Type B pancreatic cell (in vitro differentiated cells): ENCODE measurements at places on chromosomes 2 and 18.

GRCh38 chr2:207503234-207503633 is 26.5 kb upstream of the CREB1 start:
- no peak for DNase-seq

- no peak for DNase-seq
These were observed 131.0 kb downstream of the TCF4 start for GRCh38 chr18:55457028-55457427.

GRCh38 chr18:34033968-34034367 is 190.7 kb downstream of the NOL4 start:
- DNase-seq, result no peak

- no peak for DNase-seq
These were observed 46.4 kb downstream of the AAK1 start for GRCh38 chr2:69597105-69597504.

DNA sequence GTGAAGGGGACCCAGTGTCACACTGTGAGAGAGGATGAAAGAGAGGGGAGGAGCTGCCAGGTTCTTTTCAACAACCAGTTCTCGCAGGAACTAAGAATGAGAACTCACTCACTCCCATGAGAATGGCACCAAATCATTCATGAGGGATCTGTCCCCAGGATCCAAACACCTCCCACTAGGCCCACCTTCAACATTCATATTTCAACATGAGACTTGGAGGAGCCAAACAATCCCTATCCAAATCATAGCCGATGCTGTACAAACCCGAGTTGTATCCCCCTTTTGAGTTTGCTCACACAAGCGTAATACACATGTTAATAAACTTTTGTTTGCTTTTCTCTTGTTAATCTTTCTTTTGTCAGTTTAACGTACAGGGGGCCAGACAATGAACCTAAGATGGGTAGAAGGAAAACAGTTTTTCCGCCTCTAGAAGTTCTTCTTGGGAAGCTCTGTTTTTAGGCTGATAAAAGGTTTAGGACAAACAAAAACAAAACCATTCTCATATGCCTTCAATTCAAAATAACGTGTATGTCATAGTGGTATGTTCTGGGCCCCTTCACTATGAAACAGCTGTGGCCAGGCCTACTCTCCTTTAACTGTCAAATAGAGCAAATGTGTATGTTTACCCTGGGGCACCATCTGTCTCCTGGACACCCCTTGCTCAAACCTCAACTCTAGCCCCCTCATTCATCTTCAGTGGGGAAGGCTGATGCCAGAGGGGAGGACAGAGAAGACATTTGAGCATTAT is 9.1 kb upstream of the TMEM37 start:
- DNase-seq, result no peak

DNA sequence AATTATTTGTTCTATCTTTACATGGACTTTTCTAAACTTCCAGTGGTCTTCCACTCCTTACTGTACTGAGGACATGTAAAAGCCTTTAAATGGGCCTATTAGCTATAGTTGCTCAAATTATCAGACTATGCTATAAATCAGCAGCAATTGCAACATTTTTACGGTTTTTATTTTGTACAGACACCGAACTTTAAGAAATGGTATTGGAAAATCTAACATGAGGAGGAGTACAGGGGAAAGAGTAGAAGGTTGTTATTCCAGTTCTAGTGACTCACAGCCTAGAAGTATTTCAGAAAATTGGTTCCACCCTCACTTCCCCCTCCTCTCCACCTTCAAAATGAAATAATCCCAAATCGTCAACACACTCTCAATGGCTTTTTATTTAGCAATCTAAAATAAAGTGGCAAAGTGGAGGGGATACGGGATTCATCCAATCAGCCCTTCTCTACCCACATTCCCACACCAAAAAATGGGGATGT is 1.1 kb downstream of the NCKAP1 start:
- no peak for DNase-seq

- DNase-seq, result no peak
These were observed 76.6 kb downstream of the OSBPL1A start for GRCh38 chr18:24321071-24321470.

GRCh38 chr2:20839052-20839451 is 16.2 kb upstream of the LDAH start:
- no peak for DNase-seq

DNA sequence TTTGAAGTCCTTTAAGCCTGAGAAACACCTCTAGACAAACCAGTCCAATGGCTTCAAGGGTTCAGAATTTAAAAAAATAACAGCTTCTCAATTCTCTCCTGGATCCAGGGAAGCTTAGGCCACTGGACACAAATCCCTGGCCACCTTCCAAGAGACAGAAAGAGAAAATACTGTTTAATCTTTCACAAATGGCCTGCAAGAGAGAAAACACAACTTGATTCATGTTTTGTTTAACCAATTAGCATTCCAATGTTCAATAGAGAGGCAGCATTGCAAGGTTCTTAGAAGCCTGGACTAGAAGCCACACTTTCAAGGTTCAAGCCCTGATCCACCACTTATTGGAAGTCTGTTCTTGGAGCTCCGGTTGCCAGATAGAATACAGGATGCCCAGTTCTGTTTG is 109.0 kb upstream of the PARD3B start:
- no peak for DNase-seq

DNA sequence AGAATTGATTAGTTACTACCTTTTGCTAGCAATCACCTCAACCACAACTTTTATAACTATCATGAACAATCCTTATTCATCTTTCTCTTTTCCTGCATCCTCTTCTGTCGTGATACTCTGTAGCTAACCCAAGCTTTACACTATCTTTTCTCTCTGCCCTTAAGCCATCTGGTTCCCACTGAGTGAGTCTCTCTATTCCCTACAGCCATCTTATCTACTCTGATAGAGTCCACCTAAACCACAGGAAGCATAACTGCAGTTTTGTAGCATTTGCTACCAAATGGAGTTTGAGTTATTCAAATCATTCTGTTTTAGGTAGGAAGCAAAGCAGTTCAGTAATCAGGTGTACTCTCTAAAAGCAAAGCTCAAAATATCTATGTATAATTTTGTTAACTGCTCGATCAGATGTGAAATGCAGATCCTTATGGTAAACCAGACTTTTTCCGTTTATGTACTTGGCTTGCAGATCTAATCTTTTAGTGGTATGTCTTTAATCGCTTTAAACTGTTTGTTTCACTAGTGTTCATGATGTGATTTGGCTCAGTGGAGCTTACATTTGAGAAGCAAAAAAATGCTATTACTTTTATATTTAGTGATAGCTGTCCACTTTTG is 91.0 kb downstream of the CSRNP3 start:
- DNase-seq, result no peak
